Umbilical cord (tissue), 2 donors: ENCODE measurements at places on chromosomes 2 and 18. TPM values are rescaled to one million over a fixed set of nuclear protein-coding genes. Genes with fewer than 3 reads are reported as not detected.

DNA sequence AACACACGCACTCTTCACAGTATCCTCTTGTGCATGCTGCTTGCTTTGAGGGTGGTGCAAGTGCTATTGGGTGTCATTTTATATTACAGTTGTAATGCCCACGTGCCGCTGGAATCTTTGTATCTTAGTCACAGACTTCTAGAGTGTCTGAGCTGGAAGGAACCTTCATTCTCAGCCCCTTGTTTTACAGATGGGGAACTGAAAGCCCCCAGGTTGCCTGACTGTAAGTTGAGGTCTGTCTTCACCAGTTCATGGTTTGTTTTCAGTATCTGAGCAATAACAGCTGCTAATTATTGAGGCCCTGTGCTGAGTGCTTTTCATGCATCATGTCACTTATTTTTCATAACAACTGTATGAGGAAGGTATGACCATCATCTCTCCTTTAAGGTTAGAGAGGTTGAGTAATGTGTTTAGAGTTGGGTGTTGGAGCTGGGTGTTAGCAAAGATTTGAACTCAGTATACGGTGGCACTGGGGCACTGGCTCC, 77.0 kb downstream of the PRKCE start:
- no peak for DNase-seq

DNA sequence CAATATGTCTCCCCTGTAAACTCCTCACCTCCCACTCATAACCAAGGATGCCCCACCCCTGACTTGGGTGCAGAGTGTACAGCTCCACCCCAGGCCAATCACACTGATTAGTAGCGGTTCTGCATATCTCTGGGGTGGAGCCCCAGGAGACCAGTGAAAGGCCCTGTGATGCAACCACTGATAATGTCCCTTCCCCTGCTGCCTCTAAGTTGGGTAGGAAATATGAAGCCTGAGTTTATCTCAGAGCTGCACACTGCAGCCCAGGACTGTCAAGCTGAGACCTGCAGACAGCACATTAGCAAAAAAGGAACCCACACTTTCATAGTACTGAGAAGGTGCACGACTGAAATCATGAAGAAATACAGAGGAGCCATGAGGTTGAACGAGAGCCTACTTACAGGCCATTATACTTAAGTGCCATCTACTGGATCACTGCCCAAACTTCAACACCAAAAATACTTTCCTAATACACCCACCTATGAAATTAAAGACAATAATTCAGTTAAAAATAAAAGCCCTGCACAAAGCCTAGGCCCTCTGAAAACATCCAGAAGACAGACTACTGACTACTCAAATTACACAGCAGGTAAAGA, 455.4 kb upstream of the LRRTM4 start:
- DNase-seq: peak; percentile 1

DNA sequence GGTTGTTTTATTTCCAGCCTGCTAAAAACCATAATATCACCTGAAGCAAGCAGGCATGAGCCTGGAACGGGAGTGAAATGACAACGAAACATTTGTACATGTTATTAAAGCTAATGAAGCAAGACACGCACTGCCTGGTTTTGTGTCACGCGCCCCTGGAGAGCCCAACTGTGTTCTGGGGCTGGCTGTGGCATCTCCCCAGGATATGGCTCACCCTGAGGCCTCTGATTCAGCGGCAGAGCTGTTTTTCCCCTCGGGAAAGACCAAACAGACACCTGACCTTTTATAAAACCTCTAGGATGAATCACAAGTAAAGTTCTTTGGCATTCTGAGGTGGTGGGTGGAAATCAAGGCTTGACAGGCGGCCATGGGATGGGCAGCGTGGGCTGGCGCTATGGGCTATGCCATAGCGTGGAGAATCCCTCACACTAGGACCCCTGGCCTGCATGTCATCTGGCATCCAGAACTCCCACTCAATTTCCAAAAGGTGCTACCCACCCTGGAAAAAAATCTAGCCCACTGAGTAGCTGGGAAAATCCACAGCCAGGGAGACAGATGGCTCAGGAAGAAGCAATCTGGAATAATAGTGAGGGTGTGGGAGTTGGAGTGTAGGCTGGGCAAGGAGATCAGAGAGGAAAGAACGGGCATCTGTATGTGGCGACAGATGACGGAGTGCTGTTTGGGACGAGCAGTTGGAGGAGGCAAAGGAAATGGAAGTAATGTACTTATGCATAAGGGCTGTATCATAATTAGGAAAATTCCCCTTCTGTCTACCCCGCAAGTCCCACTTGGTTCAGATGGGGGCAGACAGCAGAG, 262.0 kb downstream of the AFF3 start:
- no peak for DNase-seq

DNA sequence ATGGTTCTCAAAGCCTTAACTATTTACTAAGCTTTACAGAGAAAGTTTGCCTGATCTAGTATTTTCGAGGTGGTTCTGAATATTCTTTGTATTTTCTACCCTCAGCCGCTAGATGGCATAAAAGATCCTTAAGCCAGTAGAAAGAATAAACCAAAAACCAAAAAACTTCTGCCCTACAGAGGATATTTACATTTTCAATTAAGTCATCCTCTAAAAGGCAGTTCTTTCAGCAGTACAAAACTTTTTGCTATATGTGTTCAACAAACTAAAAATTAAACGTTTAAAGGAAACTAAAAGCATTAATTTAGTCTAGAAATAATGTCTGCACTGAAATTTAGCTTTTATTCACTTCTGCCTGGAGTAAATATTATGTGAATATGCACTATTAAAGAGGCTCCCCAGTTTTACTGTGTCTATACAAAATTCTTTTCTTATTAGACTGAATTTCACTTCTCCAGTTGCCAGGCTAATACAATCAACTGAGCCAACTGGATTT, 297.5 kb downstream of the PIEZO2 start:
- peak; percentile 87 for DNase-seq

DNA sequence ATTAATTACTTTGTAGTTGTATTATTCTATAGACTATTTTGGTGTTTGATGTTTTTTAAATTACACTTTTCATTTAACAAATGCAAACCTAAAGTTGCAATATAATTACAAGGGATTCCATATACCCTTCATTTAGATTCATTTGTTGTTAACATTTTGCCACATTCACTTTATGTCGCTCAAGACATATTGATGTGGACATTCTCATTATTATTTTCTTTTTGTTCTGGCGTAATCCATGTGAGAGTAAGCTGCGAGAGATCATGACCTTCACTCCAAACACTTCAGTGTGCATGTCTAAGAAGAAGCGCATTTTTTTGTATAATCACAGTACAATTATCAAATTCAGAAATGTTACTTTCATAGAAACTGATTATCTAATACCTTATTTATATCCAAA, 280.6 kb downstream of the CALCRL start:
- no peak for DNase-seq

DNA sequence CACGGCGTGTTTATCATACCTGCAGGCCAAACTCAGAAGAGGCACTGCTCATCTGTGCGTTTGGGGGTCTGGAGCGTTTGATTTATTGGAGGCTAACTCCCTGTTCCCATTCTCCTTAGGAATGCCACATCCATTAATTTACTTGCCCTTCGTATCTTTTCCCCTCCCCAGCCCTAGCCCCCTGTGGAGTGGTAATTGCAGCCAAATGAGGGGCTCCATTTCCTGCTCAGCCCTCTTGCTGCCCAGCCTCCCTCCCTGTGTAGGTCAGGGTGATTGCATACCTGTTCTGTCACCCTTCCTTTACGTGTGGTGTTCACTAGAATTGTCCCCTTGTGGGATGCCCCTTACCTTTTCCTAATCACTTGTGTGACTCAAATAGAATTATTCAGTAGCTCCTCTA, 120.4 kb downstream of the MAP3K20 start:
- DNase-seq: no peak

DNA sequence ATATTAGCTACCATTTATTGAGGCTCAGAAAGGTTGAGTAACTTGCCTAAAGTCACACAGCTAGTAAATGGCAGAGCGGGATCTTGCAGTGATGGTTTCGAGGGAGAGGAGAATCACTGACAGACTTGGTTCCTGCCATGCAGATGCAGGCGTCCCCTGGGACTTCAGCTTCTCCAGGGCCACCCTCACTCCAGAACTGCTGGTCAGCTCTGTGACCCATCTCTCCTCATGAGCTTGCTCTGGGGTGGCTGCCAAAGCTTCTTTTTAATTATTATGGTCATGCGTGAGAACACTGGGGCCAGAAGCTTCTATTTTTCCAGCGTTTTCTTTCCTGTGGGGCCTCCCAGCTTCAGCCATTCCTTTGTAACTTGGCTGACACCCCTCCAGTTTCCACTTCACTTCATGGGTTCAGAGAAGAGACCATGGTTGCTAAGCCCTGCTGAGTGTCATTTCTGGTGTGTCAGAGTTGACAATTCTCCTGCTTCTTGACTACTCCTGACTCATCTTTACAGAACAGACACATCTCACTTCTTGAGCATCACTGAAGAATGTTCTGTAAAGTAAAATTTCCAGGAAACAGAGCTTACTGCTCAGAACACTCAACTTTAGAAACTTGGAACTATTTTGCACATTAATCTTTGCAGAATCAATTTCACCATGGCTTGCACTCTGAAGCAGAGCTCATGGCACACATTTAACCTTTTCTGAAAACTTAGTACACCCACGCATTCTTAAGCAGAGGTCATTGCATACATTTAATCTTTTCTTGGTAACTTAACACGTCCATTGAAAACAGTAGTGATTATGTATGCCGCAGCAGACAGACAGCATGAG, 70.4 kb downstream of the IL1R2 start:
- DNase-seq: peak; percentile 94

DNA sequence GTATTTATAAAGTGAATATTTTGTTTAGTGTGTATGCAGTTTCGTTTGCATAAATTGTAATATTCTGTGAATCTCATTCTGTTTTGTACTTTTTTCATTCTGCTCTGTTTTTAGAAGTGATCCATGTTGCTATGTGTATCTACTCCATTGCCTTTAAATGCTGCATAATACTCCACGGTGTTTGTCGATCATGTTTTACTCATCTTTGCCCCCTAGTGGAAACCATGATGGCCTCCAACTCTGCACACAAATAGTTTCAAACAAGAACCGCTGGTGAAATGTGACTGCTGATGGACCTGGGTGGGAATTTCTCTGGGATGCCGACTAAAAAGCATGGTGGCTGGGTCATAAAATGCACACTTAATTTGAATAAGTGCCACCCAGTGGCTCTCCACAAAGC, 32.0 kb upstream of the SKOR2 start:
- no peak for DNase-seq

GRCh38 chr2:240491483-240491882, 56.0 kb downstream of the GPC1 start:
- no peak for DNase-seq

DNA sequence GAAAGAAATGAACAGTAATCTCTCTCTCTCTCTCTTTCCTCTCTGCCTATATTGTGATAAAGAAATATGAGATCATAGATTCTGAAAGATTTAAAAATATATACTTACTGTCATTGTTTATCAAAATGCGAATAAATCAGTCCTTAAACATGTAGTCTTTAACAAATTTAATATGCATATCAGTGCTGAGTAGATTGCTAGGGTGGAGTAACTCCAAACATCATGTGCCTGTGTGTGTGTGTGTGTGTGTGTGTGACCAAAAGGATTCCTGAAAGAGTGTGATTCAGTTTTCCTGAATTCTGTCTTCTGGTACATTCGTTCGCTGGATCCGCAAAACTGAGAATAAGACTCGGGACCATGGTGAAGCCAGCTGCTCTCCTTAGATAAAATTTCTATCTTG, 24.0 kb upstream of the DSEL start:
- no peak for DNase-seq

SERPINB11 gene
- total RNA-seq: 16.6 TPM

DNA sequence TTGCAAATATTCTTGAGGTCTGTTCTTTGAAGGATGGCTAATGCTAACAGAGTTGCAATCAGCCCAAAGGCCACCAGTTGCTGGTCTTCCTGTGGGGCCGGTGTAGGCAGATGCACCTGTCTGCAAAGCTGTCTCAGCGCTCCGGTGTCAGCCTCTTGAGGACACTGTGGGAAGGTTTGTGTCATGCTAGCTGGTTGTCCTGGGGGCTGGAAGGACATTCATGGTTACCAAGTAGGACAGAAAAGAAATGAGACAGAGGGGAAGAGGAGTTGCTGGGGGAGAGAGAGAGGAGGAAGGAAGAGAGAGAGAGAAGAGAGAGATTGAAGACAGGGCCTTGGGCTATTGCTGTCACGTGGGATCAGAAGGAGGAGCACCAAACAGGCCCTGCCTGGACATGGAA, 639.6 kb upstream of the HS6ST1 start:
- no peak for DNase-seq

GRCh38 chr18:6210349-6211173, 204.2 kb downstream of the L3MBTL4 start:
- DNase-seq: no peak

ZNF2 gene
- 2.9 TPM for total RNA-seq

DNA sequence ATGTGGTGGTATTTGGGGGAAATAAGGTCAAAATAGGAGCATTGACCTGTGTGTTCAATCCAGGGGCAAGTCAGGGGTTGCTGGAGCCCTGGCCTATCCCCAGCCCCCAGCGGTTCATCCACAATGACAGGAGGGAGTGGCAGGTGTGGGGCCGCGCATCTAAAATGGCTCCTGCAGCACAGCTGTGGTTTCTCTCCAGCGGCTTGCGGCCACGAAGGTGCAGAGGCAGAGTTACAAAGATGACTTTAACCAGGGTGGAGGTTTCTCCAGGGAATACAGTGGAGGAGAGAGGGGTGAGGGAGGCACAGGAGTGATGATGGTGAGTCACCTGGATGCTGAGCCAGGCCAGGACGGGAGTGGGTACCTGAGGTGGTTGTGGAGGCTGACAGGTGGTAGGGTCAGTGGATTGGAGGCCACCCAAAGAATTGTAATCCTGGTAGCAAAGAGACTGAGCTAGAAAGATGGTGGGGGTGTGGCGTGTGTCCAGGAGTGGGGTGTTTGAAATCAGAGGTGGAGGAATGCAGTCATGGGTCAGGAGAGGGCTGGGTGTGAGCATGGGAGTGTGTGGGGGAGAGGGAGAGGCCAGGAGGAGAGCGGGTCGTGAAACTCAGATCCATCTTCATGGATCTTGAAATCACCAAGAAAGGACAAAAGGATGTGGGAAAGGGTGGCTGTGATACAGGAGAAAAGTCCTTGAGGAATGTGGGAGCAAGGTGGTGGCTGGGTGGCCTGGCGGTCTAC, 83.2 kb downstream of the CTIF start:
- no peak for DNase-seq

DNA sequence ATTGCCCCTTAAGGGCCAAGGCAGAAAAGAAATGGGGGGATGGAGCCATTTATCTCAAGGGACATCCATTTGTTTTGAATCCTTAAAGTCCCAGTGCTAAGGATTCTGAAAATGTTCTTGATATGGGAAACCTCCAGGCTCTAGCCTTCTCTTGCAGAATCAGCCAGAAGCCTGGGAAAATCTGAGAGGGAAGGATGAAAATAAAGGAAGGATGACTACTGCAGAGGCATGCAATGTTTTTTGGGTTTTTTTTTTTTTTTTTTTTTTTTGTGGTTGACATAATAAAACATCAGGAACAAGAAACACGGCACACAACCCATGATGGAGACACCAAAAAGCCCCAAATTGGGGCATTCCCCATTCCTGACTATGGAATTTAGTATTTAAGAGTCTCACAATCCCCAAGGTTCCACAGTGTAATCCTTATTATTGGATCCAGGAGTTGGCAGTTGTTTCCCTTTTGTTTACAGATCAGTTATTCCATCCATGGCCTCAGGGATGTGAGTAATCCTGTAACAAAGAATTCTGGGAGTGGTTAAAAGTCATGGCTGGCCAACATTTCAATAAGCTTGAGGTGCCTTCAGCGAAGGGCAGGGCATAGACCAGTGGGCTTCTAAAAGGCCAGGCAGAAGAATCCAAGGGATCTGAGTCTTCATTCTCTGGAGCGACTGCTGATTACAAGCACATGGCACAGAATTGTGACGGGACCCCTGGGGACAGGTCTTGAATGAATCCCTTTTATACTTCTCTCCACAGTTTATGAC, 337.5 kb downstream of the GULP1 start:
- DNase-seq: no peak

GRCh38 chr2:11410101-11410500, 55.9 kb downstream of the E2F6 start:
- no peak for DNase-seq
